ENCODE measurements at places on chromosomes 1 and 21. TPM values are rescaled to one million over a fixed set of nuclear protein-coding genes. Genes with fewer than 3 reads are reported as not detected.

The RBM34 gene
- not detected for total RNA-seq

The OR2L13 gene
- total RNA-seq, result not detected

The CCDC18 gene
- 3.5 TPM for total RNA-seq

The UMODL1 gene
- total RNA-seq, result not detected

The GBP2 gene
- 52.7 TPM for total RNA-seq

The KISS1 gene
- not detected for total RNA-seq

The GJA4 gene
- 1.7 TPM for total RNA-seq

The OR2T2 gene
- not detected for total RNA-seq

The ERICH3 gene
- not detected for total RNA-seq

The RHBG gene
- not detected for total RNA-seq

The LCE1A gene
- not detected for total RNA-seq

The BLACAT1 gene
- not detected for total RNA-seq

The ALPL gene
- total RNA-seq, result 12.0 TPM

The UROD gene
- 13.4 TPM for total RNA-seq

The SPRR3 gene
- total RNA-seq, result not detected

The C1orf232 gene
- total RNA-seq, result not detected

The MATN1 gene
- 1.7 TPM for total RNA-seq

The KPNA6 gene
- 20.9 TPM for total RNA-seq

The SLC6A17 gene
- 0.29 TPM for total RNA-seq

The IGFN1 gene
- not detected for total RNA-seq

The LPAR3 gene
- 1.2 TPM for total RNA-seq

The PTCH2 gene
- not detected for total RNA-seq

The CSMD2 gene
- total RNA-seq, result not detected

The TAS1R1 gene
- total RNA-seq, result not detected

The FABP3 gene
- total RNA-seq, result 20.6 TPM

The PCNX2 gene
- 5.9 TPM for total RNA-seq

The AK5 gene
- total RNA-seq, result not detected

The CACNA1S gene
- total RNA-seq, result 0.18 TPM

The TRIM67 gene
- total RNA-seq, result not detected

The SASS6 gene
- 6.1 TPM for total RNA-seq

The TCEANC2 gene
- 8.8 TPM for total RNA-seq

The KCNE2 gene
- not detected for total RNA-seq

The EPHA10 gene
- total RNA-seq, result 2.8 TPM

The RORC gene
- total RNA-seq, result 19.1 TPM

The BNIPL gene
- not detected for total RNA-seq

The BRINP2 gene
- 0.55 TPM for total RNA-seq

The TMEM269 gene
- not detected for total RNA-seq

The OR14K1 gene
- not detected for total RNA-seq

The GJA8 gene
- total RNA-seq, result not detected

The RIMS3 gene
- 4.7 TPM for total RNA-seq

The NEGR1 gene
- total RNA-seq, result 30.3 TPM

The KANK4 gene
- total RNA-seq, result 3.2 TPM

The AVPR1B gene
- 1.3 TPM for total RNA-seq

The KRTAP21-1 gene
- not detected for total RNA-seq

The GNG12 gene
- total RNA-seq, result 71.9 TPM

The TMEM63A gene
- total RNA-seq, result 208 TPM

The LINGO4 gene
- total RNA-seq, result not detected

The SH2D1B gene
- not detected for total RNA-seq

The CNR2 gene
- not detected for total RNA-seq
